ENCODE measurements at places on chromosomes 11 and 22. TPM values are rescaled to one million over a fixed set of nuclear protein-coding genes. Genes with fewer than 3 reads are reported as not detected.

DNA sequence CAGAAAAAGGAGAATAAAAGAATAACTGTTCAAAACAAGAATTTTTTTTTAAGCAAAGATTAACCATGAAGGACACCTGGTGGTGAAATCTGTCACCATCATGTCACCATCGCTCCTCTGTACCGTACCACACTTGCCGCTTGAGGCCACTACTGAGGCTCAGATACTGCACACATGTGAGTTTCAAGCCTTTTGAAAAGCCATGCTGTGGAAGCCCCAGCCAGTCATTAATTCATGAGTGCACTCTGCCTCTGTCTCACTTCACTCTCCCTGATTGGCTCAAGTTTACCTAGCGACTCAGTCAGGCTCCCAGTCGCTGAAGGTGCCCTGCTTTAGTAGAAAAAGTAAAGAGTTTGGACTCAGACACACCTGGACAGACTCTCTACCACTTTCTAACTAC, 6.6 kb upstream of the MS4A12 start:
- no peak for DNase-seq

- DNase-seq: peak; percentile 57
These were observed 938 bp downstream of the LAYN start for GRCh38 chr11:111541254-111542061.

GRCh38 chr11:117230999-117231841, 653 bp downstream of the PCSK7 start:
- DNase-seq: no peak

DNA sequence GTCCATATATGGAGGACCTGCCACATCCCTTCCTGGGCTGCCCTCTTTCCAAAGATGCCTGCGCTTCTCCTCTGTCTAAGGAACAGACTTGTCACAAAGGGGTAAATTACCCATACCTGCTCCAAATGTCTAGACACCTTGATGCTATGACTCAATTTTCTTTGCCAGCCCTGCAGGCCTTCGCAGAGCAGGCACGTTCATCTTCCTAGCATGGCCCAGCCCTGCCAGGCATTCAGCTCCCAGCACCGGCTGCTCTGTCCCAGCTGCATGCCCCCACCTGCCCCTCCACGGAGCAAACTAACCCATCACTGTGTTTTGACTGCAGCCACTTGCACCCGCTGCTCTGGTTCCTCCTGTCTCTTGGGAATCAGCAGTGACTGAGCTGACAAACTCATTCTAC, 526.1 kb downstream of the MIAT start:
- no peak for DNase-seq

DNA sequence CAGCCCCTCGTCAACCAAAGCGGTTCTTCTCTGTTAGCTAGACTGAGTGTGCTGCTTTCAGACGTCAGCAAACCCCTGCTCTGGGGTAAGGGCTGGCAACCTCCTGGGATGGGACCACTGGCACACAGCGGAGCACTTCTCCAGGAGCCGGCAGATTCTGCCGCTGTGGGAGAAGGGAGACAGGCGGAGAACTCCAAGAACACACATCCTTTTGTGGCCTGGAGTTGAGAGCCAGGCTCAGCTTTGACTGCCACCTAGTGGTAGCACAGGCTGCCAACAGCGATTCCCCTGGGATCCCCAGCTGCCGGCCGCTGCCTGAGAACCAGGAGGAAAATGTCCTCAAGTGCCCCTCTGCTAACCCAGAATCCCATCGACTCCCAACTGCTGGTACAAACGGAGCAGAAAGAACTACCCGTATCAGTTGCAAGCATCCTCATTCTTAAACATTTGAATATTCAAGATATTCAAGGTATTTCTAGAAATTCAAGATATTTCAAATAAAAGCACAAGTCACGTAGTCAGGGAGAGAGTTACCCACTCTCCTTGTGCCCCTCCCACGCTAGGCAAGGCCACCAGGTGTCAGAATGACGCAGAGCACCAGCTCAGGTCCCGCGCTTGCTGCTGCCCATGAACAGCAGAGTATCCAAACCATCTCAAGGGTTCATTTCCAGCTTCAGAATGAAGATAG, 4.9 kb downstream of the LTO1 start:
- DNase-seq: peak; percentile 90

Gene IRF7
- total RNA-seq: 29.9 TPM

Gene UPK3A
- not detected for total RNA-seq

DNA sequence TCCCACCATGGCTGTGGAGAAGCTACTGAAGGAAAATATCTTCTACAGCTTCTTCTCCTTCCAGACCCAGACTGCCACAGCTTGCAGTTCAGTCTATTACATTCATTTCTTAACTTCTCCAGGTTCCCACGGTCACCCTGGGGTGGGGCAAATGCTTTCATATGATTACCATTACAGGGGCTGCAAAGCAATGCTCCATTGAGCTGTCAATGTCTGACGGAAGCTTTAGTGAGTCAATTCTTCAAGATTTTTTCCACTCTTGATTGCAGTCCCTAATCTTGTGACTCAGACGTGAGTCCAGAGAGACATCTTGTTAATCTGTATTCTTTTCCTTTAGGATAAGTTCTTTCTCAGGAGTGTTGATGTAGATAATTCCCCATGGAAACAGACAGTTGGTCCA, 233.4 kb upstream of the DDI1 start:
- DNase-seq: no peak

Gene RTL10
- total RNA-seq: 14.1 TPM

- DNase-seq: no peak
These were observed 2.9 kb downstream of the ATG2A start for GRCh38 chr11:64914123-64914522.

Gene OR4D5
- total RNA-seq: not detected

DNA sequence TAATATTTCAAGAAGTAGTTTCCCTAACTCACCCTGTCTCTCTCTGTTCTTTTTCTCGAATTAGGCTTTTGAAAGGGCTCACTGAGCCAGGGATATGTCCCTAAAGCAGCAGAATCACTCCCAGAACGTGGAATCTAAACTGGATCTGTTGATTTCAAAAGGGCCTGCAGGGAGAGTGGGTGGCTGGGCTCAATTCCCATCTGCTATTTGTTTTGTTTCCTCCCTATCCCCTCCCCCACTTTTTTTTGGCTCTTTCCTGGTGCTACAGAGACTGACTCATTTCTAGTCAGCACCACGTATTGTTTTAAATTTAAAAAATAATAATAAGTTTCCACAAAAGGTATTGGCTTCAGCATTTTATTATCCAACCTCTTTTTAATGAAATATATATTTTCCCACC, 961.5 kb downstream of the FAM181B start:
- no peak for DNase-seq

GRCh38 chr22:21641789-21642583, at the start of gene SDF2L1:
TSS of gene SDF2L1 (plus strand) at chr22:21642302. CDS start at chr22:21642337, 35 bp downstream.
- peak; percentile 98 for DNase-seq

DNA sequence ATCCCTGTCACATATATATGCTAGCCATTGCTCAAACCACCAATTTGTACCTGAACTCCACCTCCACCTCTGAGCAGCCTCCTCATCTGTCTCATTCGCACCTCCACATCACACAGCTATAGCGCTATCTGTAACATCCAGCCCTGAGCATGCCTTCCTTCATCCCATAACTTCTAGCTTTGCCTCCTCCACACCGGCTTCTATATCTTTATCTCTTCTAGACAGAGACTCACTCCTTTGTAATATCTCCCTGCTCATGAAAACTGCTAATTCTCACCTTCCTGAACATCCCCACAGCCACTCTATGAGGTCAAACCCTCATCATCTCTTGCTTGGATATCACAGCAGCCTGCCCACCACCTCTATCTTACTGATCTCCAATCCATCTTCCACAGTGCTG, 5.9 kb downstream of the SIAE start:
- no peak for DNase-seq

DNA sequence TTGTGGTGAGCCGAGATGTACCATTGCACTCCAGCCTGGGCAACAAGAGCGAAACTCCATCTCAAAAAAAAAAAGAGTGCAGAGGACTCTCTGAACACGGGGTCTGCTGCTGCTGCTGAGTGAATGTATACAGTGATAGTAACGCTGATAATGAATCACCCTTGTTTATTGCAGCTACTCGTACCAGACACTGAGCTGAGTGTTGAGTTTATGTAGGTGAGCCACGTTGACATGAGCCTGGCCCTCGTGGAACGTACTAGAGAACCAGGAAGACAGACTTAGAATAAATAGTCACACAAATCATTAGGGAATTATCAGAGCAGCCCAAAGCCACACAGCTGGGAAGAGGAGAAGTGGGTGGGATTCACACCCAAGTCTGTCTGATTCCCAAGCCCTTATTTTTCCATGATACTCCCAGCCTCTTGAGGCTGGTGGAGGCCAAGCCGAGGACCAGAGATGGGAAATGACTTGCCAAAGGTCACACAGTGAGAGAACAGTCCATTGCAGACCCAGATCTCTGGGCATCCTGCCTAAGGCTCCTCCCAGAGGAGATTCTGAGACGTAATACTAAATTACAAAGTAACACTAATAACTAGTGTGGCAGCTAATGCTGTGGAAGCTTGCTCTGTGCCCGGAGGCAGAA, 34.8 kb downstream of the MB start:
- DNase-seq: no peak

GRCh38 chr11:75272391-75272790, 31.8 kb downstream of the TPBGL start:
- DNase-seq: peak; percentile 39
